Germinal center (tissue), 1 donor: ENCODE measurements at places on chromosomes 4 and X.

DNA sequence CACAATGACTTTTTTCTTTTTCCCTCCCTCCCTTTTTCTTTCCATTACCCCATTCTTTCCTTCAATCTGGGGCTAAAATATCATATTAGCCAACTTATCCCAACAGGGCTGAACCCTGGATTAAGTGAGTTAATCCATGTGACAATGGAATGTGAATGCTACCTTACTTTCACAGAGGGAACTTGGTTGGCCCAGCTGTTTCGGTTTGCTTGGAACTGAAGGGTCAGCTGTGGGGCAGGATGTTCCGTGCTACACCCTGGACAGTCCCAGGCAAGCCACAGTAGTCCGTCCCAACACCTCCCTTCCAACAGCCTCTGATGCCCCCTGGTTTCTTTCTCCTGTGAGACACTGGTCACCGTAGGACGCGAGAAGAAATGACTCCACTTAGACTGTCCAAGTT lies 95.0 kb upstream of the STS start:
- no peak for DNase-seq

DNA sequence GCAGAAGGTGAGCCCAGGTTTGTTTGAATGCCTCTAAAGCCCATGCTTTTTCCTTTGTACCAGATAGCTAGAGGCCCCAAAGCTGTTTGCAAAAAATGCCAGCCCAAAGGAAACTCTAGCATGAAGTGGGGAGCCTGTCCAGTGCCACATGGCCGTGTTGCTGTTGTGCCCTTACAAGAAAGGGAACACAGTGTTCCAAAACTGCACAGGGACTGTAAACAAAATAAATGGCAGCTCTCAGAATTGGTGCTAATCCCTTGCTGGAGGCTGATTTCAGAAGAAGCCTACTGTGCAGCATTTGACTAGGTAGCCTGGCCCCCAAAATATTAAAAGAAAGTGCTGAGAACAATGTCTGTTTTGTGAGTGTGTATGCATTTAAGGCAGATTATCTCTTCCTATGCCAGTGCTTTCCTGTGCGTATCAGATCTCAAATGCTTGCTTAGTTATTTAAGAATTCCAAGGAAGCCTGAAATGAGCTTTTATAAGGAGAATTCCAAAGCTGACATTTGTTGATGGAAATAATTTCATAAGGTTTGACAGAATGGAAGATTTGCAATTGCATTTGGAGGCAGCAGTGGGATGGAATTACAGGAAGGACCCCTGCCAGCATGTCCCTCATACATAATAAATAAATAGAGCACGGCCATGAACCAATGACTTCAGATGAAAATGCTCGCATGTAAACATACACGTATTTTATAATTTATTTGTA lies 115.7 kb downstream of the IRF2 start:
- DNase-seq: no peak

- DNase-seq: no peak
Observed at GRCh38 chrX:104669063-104669462, 103.1 kb downstream of the IL1RAPL2 start.

DNA sequence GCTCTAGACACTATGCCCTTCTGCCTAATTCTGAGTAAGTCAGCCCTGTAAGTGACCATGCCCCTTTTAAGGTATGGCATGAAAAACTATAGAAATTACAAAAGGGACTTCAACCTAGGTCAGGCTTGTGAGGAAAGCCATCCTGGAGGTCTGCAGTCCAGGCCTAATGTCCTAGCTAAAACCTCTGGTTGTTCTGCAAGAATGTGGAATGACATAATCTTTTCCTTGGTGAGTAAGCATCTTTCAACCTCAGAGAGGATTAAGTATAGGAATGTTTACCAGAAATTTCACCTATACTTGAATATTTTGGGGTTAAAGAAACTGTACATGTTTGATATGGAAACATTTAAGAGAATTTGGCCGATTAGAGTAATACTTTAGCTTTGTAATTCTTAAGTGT lies 23.8 kb upstream of the HPSE start:
- DNase-seq: no peak

GRCh38 chrX:31893525-31893924 lies 821.7 kb upstream of the FTHL17 start:
- DNase-seq: no peak

DNA sequence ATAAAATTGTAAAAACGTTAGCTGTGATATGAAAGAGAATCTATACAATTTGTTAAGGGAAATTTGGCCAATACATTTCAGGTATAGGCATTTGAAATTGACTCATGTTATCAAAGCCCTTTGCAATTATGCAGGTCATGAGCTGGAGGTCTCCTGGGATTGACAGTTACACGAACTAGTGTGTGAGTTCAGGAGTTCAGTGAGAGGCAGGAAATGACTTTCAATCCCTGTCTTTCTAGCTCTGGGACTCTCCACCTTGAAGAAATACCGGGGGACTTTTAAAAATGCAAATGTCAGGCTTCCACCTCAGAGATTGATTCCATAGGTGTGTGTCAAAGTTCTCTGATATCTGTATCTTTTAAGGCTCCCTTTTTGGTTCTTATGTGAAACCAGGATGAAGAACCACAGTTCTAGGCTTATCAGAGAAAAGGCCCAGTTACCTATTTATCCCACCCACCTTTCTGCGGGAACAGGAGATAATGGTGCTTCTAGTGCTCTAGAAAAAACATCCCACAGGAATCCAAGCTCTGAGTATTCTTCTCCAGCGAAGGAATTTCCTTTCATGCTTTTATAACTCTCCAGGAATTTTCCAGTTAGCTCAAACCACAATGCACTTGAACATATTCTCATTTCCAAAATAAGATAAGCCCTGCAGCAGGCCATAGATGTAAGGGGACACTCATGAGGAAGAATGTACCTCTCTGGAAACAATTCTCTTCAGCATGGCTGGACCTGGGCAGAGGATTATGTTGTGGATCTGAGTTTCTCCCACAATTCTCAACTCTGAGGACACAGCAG lies 501.0 kb downstream of the IDS start:
- no peak for DNase-seq

- DNase-seq: no peak
Observed at GRCh38 chr4:7988437-7988836, 48.8 kb upstream of the AFAP1 start.

DNA sequence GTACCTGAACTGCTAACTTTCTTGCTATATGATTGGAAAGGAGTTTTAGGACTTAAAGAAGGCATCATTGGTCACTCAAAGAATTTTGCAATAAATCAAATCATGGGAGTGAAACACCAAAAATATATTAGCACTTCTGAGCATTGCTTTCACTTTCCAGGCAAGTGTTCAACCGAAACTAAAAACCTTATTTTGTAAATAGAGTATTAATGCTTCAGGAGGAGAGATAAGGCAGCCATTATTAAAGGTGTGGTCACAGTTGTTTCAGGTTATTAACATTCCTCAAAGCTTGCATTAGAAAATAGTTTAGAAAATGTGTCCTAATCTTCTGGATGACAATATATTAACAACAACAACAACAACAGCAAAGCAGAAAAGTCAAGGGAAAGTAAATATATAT lies 92.3 kb upstream of the TLL1 start:
- no peak for DNase-seq

GRCh38 chr4:186839122-186840037 lies 115.7 kb upstream of the FAT1 start:
- no peak for DNase-seq

DNA sequence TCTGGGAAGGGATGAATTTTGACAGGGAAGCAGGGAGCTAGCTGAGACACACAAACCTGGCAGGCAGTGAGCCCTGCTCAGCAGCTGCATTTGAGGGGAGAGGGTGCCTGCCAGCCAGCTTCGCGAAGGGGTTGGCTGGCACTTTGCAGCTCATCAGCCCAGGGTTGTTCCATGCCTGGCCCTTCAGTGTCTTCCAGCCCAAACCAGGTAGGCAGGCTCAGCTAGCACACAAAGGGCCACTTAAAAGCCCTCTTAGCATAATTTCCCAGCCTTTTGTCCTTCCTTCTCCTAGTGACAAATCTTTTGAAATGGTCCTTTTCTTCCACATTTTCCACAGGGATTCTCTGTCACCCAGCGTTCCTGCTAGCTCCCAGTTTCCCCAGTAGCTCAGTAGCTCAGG lies 4.3 kb upstream of the FRMPD3 start:
- DNase-seq: no peak
